ENCODE measurements at places on chromosomes 5 and 9.

GRCh38 chr9:134919303-134919702, 1.6 kb upstream of the FCN1 start:
- DNase-seq, result no peak

DNA sequence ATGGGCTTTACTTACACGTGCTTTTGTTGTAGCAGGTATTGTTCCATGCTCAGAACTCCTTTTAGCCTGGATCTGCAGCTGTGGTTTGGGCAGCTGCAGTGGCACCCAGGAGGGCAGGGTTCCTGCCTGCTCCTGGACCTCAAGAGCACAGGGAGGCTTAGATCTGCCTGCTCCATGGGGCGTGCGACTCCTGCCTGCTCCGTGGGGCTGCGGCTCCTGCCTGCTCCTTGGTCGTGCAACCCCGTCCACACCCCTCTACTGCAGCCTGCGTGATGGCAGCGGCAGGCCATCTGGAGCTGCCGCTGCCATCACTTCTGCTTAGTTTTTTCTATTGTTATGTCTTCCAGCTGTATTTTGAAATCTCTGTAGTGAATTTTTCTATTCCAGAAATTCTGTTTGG, 11.7 kb upstream of the UGT3A2 start:
- no peak for DNase-seq

DNA sequence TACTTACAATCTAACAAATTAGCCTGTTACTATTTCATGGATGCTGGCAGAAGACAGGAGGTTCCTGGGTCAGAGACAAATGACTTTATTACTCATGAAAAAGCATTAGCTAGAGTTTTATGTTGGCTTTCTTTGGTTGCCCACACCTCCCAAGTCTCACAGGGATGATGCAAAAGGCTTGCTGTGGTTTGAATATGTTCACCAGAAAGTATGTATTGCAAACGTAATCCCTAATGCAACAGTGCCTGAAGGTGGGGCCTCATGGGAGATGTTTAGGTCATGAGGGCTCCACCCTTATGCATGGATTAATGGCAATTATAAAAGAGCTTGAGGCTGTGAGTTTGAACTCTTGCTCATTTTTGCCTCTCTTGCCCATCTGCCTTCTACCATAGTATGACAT, 28.5 kb downstream of the DPYSL3 start:
- DNase-seq, result no peak

GRCh38 chr5:66757834-66758371, 161.7 kb downstream of the MAST4 start:
- DNase-seq, result no peak

GRCh38 chr9:20941174-20941690, 90.2 kb downstream of the HACD4 start:
- DNase-seq, result peak; percentile 5

GRCh38 chr9:134879664-134880483, 736 bp upstream of the FCN2 start:
- no peak for DNase-seq

- no peak for DNase-seq
These were observed 286.1 kb upstream of the IRX4 start for GRCh38 chr5:2168601-2169429.

DNA sequence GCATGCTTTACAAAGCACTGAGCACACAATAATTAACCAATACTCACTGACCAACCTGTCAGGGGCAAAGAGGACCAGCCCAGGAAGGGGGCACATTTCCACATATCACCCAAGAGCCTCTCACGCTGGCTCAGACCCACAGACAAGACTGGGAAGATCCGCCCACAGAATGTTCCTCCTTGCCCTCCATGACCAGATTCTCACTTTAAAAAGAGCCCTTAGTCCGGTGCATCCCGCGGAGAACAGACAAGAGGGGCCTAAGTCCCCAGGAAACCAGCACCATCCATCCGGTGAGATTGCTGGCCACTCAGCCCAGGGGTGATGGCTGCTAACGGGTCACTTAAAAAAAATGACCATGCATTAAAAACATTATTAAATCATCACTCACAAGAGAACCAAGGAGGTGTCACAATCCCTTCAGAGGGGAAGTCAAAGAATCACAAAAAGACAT, 32.9 kb downstream of the SEMA4D start:
- no peak for DNase-seq

DNA sequence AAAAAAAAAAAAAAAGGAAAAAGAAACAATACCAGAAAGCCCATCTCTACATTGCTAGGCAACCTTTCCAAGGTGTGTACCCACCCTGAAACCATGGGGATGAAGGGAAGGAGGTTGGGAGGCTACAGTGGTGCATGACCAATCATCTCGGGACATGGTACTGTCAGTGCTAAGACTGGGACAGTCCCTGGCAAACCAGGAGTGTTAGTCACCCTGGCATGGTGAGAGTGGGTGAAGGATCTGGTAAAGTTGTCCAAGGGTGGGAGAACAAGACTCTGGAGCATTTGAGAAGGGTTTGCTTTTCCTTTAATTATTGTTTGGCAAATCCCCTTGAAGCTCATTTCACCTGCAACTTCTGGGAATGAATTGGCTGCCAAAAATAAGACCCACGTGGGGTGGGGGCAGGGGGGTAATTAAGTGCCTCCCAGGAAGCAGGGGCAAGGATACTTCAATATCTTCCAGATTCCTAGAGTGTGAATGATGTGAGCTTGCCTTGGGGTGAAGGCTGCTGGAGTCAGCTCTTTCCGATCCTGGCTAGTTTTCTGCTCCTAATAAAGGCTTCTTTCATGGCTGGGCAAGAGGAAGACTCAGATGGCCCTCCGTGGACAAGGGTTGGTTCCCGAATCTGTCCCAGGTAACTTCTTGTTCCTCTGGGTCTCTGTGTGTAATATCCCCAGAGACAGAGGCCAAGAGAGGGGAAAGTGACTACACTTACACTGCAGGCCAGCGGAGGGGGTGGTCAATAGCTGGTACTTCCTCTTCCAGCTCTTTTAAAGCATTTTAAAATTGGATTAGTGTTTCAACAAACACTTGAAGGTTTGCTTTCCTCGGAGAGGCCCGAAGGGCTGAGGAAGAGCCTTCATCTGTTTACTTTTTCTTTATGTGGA, 61.6 kb upstream of the SPRY4 start:
- DNase-seq, result no peak

- DNase-seq, result no peak
These were observed 122.3 kb upstream of the CCDC112 start for GRCh38 chr5:115418788-115419187.

DNA sequence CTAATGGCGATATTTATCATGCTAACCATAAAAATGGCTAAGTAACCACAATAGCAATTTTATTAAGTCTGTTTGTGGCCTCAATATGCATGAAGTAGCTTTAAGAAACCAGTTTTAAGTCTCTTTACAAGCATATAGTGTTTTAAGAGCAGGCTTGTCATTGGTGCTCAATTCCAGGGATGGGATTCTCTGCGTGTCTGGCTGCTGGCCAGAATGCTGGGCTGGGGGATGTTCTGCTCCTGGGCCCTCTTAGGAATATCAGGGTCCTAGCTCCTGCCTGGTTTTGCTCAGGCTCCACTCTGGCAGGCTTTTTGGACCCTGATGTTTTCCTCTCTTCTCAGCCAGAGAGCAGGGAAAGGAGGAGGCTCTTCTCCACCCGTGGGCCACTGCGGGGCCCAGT, 127.2 kb downstream of the PDE8B start:
- no peak for DNase-seq

DNA sequence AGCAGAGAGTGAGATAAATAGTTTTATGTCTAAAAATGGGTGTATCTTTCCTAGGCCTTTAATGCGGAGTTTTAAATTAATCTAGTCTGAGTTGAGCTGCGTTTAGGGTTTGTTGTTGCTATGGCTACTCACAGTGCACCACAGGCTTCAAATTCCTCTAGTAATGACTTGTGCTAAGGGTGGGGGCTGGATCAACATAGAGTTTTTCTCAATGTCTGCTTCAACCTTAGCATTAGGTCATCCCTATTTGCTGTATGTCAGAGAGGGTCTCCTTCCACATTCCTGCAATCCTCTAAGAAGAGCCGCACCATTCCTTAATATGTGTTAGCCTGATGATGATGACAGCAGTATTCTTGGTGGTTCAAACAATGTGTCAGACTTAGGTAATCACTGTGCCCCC, 465.6 kb upstream of the KIF2A start:
- DNase-seq, result no peak

DNA sequence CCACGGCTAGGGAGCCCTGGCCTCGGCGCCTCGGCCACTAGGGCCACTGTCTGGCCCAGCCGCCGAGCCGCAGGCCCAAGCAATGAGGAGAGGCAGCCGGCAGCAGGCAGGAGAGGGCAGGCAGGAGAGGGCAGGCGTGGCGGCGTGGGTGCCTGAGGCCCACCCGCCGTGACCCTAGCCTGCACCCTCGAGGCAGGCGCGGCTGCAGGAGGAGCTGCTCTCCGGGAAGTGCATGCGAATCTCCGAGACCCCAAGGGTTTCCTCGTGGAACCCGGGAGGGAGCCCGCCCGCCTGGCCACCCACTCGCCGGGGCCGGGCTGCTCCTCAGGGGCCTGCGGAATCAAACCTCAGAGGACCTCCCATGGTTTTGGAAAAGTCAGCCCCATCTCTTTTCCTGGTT, 9.3 kb downstream of the GRIN1 start:
- no peak for DNase-seq

- DNase-seq, result no peak
These were observed 60.7 kb downstream of the MED27 start for GRCh38 chr9:132018957-132019405.

DNA sequence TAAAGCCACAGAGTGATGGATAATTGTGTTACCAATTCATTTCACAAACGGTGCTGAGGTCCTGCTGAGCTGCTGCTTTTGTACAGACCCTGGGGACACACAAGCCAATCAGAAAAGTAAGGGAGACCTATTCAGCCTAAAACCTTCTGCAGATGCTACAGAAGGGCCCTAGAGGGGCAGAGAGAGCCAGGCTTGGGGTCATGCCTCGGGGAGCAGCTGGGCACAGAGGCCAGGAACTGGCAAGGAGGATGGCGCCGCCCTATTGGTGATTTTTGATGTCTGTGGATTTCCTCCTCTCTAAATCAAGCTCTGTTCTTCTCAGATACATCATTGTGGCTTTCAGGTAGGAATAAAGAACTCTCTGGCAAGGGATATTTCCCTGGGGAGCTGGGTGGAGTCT, 181.9 kb downstream of the ZNF462 start:
- DNase-seq, result no peak

GRCh38 chr5:14131855-14132503, 11.2 kb upstream of the TRIO start:
- no peak for DNase-seq

- DNase-seq, result no peak
These were observed 1.0 kb upstream of the NTMT1 start for GRCh38 chr9:129624947-129625346.

All from activated CD4-positive, CD25-positive, alpha-beta regulatory T cell (primary cell).